ENCODE measurements at places on chromosomes 6 and 20.

DNA sequence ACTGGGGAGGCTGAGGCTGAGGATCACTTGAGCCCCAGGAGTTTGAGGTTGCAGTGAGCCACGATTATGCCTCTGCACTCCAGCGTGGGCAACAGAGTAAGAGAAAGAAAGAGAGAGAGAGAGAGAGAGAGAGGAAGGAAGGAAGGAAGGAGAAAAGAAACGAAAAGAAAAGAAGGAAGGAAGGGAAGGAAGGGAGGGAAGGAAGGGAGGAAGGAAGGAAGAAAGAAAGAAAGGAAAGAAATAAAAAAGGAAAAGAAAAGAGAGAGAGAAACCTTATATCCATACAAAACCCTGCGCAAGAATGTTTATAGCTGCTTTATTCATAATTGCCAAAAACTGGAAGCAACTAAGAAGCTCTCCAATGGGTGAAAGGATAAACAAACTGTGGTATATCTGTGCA is 8.1 kb upstream of the HSPA12B start:
- no peak for DNase-seq

DNA sequence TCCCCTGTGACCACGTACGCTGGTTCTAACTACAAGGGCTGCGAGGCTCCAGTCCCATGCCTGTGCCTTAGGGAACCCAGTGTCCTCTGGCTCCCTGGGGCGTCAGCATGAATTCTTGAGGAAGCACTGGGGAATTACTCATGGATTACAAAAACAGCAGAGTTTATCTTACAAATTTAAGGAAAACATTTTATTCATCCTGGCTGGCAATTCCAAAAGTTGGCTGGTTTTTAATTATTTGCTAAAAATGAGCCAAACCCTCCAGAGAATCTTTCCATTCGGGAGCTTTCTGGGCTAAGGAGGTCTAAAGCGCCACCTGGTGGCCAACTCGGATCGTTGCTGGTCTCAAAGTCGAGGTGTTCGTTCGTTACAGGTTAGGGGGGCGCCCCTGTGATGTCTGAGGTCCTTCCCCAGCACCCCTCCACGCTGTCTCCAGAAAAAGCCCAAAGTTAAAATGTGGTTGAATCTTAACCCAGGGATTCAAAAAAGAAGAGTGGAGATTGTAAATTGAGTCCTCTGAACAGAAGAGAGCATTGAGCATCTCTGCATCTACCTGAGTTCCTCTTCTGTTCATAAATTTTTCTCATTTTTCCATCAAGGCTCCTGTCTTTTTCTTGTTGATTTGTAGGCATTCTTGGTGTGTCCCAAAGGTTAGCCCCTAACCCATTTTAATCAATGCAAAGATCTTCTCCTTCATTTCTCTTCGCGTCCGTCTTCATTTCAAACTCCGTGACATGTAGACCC is 99.4 kb downstream of the BFSP1 start:
- DNase-seq, result peak; percentile 65

GRCh38 chr6:89351671-89352277 is 748 bp downstream of the UBE2J1 start:
- no peak for DNase-seq

GRCh38 chr6:157629220-157629619 is 193.8 kb upstream of the SNX9 start:
- no peak for DNase-seq

DNA sequence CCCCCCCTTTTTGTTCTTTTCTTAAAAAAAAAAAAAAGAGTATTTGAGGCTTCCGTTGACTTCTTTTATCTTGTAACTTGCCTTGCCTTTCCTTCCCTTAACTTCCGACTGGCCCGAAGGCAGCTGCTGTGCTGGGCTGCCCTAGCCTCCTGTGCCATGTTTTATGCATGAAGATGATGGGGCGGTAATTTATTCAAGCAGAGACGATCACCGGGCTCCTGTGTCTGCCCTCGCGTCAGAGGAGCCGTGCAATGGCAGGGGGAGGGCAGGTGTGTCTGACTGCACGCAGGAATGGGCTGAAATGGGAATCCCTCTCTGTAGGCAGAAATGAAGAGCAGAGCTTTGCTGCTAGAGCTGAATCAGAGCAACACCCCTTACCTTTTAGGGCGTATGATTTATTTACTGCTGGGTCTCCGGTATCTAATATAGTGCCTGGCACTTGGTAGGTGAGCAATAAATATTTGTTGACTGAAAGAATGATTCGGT is 106.3 kb upstream of the RIPOR2 start:
- DNase-seq, result no peak

DNA sequence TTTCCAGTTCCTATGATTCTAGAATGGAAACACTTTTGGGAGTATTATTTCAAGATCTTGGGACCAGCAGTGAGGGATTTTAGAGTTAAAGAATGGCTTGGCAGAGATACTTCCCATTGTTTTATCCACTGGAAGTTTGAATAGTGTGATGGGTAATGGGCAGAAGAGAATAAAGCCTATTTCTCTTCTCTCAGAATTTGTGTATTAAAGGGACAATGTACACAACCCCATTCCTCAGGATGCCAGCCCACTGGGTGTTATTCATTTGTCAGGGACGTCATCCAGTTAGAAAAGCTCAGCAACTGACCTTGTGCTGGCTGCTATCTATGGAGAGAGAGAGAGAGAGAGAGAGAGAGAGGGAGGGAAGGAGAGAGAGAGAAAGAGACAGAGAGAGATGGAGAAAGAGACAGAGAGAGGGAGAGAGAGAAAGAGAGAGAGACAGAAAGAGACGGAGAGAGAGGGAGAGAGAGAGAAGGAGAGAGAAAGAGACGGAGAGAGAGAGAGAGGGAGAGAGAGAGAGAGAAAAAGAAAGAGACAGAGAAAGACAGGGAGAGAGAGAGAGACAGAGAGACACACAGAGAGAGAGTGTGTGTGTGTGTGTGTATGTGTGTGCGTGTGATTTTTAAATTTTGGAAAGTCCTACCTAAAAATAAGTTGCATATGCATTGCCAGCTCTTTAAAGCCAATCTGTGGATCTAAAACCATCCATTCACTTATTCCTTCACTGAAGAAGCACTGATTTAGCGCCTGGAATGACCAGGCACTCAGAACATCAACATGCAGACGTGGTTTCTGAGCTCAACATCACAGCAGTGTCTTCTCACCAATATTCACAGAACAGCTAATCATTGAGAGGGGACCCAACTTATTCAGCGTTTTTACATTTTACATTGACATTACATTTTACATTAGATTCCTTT is 388.8 kb downstream of the THBS2 start:
- no peak for DNase-seq

GRCh38 chr20:4876731-4877130 is 124.6 kb downstream of the SLC23A2 start:
- DNase-seq, result no peak

DNA sequence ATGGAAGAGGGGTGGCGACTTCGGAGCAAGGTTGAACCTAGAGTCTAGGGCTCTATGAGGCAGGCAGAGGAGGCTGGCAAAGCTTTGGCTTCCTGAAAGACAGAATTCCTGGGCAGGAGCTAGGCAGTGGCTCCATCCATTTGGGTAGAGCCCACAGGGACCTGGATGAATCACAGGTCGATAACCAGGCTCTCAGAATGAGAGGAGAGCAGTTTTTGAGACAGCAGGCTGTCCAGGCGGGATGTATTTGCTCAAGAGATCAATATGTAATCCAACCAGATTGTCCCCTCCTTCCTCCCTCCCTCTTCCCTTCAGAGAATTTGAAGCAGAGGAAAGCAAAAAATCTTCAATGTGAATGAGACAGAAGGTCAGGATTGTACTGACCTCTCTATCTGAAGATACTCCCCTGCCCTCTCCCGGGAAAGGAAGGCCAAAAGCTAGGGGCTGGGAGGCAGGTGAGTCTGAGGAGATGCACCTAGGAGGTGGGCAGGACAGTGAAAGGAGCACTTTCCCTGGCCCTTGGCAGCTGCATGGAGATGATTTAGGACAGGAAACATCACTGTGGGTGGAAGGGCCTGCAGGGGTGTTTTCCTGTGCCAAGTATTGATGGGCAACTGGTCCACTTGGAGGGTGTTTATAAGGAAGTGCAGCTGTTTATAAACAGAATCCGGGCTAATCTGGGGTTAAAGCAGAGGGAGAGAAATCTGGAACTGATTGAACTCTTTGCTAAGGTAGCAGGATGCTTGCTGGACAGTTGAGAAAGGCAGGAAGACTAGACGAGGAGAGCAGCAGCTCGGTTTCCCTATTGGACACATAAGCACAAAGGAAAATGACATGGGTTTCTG is 212.4 kb upstream of the LRFN2 start:
- DNase-seq, result no peak

- no peak for DNase-seq
Observed at GRCh38 chr6:4632421-4632820, 143.8 kb upstream of the CDYL start.

- no peak for DNase-seq
Observed at GRCh38 chr6:85669735-85670194, 27.1 kb upstream of the SYNCRIP start.
